ENCODE measurements at places on chromosomes 4 and X. TPM values are rescaled to one million over a fixed set of nuclear protein-coding genes. Genes with fewer than 3 reads are reported as not detected.

DDX53 gene
- total RNA-seq = not detected

PPP1R2C gene
- total RNA-seq = not detected

DUX4 gene
- total RNA-seq = not detected

USP17L22 gene
- not detected for total RNA-seq

FOXP3 gene
- total RNA-seq = not detected

Data from H4 (cell line).